DMS153 (cell line): ENCODE measurements at places on chromosomes 12 and 14.

GRCh38 chr14:95407354-95407753 is 87.6 kb upstream of the CLMN start:
- no peak for DNase-seq

GRCh38 chr12:77251799-77252198 is 186.4 kb upstream of the E2F7 start:
- DNase-seq, result no peak

- DNase-seq, result no peak
These were observed 63.7 kb downstream of the FBXL14 start for GRCh38 chr12:1530592-1531152.

- no peak for DNase-seq
These were observed 26.0 kb downstream of the SMUG1 start for GRCh38 chr12:54162741-54163140.

GRCh38 chr14:51554339-51554920 is 97.3 kb upstream of the FRMD6 start:
- DNase-seq, result no peak

GRCh38 chr14:87995500-87996290 is 2.7 kb upstream of the GALC start:
- DNase-seq, result no peak

DNA sequence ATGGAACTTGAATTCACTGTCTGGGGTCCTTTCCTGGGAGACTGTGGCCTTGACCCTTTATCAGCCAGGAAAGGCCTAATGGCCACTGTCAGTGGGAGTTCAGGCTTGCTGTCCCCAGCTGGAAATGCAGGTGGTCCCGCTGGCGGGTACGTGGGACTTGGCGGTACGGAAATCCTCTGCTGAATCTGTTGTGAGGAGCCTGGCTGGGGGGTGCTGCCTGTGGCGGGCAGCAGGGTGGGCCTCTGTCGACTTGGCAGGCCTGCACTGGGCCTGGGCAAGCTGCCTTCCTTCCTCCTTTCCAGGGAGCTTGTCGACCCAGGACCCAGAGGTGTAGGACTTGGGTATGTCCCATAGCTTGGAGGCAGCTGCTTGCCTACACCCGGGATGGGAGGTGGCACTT is 26.3 kb downstream of the ZFYVE21 start:
- no peak for DNase-seq

GRCh38 chr12:124361996-124362395 is 67.1 kb downstream of the RFLNA start:
- DNase-seq, result no peak

- no peak for DNase-seq
These were observed 36.9 kb downstream of the NRDE2 start for GRCh38 chr14:90294872-90295271.

DNA sequence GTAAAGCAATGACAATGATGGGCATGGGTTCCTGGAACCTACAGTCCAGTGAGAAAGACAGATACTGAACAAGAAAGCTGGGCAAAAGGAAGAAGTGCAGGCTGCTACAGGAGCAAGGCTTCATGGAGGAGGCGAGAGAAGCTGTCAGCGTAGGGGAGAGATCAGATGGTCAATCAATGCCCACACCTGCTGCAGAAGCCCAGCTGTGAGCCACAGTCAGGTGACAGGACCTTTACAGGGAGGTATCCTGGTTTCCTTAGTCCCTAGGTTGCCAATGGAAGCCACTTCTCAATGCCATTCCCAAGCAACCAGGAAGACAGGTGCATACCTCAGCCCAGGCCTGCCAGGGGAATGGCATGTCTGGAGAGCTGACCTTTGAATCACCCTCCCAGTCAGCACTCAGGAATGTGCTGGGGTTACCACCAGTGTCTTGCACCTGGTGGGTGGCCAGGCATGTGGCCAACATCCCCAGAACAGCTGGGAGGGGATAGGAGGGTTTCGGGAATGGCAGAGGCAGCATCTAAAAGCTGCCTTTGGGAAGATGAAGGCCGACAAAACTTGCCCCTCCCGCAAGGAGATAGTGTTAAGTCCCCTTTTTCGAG is 170.3 kb downstream of the TTC7B start:
- no peak for DNase-seq

GRCh38 chr12:110841007-110841406 is 5.8 kb upstream of the CCDC63 start:
- DNase-seq, result no peak

- no peak for DNase-seq
These were observed 489.1 kb upstream of the SYT1 start for GRCh38 chr12:78375461-78375860.

- DNase-seq, result no peak
These were observed 83.8 kb downstream of the GALNT9 start for GRCh38 chr12:132245521-132246101.

DNA sequence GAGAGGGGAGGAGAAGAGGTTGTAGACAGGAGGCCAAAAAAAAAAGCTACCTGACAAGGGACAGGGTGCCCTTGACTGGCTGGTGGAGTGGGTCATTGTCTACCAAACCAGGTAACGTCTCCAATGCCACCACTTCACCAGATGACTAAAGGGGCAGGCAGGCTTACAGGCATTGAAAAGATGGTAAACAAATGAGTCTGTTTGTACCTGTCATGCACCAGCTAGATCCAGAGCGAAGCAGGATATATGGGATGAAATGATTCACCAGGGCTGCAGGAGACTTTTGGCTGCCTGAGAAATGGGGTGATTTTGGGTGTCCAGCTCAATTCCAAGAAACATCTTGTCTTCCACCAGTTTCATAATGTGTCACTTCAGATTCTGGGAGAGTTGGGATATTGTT is 4.0 kb downstream of the C12orf54 start:
- DNase-seq, result no peak

- DNase-seq, result peak; percentile 53
These were observed 81.9 kb upstream of the GTF2A1 start for GRCh38 chr14:81302638-81303037.

- no peak for DNase-seq
These were observed 2.4 kb downstream of the HRK start for GRCh38 chr12:116878567-116879508.

DNA sequence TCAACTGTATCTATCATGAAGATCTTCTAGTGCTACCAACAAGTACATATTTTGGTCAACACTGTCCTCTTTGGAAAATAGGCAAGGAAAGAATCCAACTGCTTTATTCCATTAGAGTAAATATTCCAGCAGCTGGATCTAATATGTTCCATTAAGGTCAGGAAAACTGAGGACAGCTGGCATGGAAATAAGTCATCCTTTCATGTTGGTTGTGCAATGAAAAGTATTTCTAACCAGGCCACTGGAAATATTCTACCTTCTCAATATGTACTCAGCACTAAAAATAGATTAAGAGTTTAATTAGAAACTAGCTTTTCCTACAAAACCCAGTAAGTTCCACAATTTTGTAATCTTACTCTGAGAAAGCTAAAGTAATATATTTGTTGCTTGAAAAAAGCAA is 19.6 kb downstream of the HIGD1C start:
- no peak for DNase-seq

GRCh38 chr14:76267322-76268046 is 108.5 kb upstream of the ESRRB start:
- peak; percentile 20 for DNase-seq

- DNase-seq, result no peak
These were observed 113.7 kb downstream of the PTPRR start for GRCh38 chr12:70806827-70807226.

GRCh38 chr12:53227341-53227740 is 4.7 kb downstream of the RARG start:
- no peak for DNase-seq

- no peak for DNase-seq
These were observed 11.2 kb upstream of the CD9 start for GRCh38 chr12:6189028-6189427.

DNA sequence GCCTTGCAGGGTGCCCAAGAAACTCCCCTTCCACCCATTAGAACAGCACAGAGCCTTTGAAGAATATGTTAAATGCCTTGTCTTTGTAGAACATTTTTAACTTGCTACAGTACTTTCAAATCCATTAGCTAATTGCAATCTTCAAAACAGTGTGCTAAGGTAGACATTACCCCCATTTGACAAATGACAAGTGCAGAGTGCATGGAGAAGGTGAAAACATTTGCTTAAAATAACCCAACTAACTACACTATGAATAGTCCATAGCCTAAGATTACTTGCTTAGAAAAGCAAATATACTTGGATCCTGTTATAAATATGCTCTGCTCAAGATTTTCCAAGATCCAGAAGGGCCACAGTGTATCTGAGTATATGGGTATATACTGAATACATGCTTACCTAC is 87.0 kb upstream of the G2E3 start:
- DNase-seq, result no peak
